ENCODE measurements at places on chromosomes 13 and 19.
A peak's percentile ranks its signal among the peaks of the same experiment; 100 is the strongest.

DNA sequence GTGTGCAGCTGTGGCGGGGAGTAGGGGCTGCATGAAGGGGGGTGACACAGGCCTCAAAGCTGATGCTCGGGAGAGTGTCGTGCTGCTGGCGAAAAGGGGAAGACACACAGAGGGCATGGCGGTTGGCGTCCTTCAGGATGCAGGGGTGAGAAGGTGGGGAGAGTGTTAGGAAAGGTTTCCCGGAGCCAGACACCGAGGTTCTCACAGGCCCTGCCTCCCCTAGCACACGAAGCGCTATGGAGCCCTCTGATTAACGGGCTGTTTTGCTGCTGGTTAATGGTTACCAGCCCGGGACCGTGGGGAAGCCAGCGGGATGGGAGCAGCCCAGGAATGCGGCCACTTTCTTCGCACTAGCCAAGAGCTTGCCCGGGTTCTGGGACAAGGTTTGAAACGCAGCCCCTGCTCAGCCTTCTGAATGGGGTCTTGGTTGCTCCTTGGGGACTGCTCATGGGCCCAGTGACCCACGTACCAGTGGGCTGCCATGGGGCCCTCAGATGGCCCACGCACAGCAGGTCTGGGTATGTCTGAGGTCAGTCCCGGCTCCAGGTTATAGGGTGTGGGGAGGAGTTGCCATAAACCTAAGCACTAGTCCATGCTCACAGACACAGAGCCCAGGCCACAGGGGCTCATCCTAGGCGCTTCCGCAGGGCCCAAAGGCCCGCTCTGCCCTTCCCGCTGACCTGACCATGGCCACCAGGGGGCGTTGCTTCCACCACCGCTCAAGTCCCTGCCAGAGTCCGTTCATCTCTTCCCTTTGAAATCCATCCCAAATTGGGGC, 31.3 kb upstream of the ISYNA1 start:
- DNase-seq, result peak; percentile 45

GRCh38 chr19:47497821-47498520, 14.0 kb upstream of the KPTN start:
- DNase-seq, result no peak

DNA sequence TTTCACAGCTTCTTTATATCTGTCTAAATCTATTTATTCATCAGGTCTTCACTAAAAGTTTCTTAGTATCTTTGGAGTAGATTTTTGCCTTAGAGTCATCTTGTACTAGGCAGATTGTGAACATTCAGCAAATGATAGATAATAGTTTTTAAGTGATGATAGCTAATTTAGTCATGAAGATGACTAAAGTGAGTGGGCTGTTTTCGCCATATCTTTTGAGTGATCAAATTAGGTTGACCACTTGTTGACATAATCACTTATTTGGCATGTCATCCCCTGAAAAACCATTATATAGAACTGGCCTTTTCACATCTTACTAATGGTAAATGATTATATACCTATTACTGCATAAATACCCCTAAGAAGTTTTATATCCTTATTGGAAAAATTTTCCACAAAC, 999.2 kb downstream of the PCDH17 start:
- no peak for DNase-seq

DNA sequence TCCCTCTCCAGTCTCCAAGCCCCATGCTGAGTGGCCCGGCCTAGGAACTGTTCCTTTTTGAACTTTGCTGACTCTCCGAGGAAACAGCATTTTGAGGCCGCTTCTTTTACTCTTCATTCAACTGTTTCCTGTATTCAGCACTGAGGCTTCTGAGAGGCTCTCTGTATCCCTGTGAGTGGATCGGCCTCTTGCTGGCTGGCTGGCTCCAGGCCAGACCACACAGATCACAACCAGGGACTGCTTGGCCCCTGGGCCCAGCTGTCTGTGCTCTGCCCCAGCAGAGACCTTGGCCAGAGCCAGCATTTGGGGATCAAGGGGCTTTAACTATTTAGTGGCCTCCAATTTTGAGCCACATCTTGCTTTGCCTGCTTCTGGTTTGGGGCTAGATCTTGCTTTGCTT, 75.6 kb upstream of the KL start:
- DNase-seq, result no peak

- no peak for DNase-seq
These were observed 2.4 kb downstream of the TICAM1 start for GRCh38 chr19:4829001-4829712.

- no peak for DNase-seq
These were observed 112.4 kb upstream of the WASF3 start for GRCh38 chr13:26445092-26445491.

DNA sequence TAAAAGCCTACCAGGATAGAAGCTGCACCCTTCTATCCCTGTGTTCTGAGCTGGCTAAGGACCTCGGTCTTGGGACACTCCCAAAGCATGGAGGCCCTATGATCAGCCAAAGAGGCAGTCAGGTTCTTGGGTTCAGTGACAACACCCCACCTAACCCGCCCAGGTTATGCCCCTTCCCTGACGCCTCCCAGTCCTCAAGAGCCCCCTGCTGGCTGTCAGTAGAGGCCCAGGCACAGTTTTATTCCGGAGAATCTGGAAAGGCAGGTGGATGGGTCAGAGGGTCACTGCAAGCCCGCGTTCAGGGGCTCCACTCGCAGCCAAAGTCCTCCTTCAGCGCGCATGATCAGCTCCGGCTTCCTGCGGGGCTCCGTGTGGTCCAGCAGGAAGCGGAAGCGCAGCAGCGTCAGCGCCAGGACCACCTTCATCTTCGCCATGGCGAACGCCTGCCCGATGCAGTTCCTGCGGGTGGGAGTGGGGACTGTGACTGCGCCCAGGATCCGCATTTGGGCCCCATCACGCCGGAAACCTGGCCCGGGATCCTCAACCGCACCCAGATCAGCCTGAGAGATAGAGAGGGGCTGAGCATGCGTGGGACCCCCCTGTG, 22.3 kb downstream of the OR10H3 start:
- DNase-seq, result no peak

GRCh38 chr19:10921910-10922637, 6.4 kb downstream of the YIPF2 start:
- DNase-seq, result no peak

DNA sequence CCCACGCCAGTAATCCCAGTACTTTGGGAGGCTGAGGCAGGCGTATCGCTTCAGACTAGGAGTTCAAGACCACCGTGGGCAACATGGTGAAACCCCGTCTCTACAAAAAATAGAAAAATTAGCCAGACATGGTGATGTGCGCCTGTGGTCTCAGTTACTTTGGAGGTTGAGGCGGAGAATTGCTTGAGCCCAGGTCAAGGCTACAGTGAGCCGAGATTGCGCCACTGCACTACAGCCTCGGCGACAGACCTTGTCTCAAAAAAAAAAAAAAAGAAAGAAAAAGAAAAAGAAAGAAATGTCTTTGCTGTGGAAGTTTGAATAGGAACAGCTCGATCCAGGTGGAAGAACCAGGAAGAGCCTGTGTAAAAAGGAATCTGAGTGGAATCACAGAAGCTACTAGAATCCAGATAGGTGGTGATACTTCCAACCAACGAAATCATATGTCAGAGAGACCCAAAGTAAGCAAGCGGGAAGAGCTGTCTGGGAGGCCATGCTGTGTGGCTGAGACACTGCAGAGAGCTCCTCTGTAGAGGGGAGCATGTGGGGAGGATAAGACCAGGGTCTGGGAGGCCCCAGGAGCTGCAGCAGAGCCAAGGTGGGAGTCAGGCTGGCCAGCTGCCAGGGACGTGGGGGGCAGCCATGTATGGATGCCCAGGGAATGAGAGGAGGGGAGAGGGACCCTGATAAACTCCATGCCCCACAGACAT, 21.1 kb downstream of the LATS2 start:
- DNase-seq, result no peak

DNA sequence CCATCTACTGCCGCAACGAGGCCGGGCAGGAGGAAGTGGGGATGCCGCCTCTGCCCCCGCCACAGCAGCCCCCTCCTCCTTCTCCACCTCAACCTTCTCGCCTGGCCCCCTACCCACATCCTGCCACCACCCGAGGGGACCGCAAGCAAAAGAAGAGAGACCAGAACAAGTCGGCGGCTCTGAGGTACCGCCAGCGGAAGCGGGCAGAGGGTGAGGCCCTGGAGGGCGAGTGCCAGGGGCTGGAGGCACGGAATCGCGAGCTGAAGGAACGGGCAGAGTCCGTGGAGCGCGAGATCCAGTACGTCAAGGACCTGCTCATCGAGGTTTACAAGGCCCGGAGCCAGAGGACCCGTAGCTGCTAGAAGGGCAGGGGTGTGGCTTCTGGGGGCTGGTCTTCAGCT, 3.4 kb upstream of the NUP62 start:
- no peak for DNase-seq

- DNase-seq, result no peak
These were observed 12.6 kb upstream of the METTL21C start for GRCh38 chr13:102707467-102707866.

DNA sequence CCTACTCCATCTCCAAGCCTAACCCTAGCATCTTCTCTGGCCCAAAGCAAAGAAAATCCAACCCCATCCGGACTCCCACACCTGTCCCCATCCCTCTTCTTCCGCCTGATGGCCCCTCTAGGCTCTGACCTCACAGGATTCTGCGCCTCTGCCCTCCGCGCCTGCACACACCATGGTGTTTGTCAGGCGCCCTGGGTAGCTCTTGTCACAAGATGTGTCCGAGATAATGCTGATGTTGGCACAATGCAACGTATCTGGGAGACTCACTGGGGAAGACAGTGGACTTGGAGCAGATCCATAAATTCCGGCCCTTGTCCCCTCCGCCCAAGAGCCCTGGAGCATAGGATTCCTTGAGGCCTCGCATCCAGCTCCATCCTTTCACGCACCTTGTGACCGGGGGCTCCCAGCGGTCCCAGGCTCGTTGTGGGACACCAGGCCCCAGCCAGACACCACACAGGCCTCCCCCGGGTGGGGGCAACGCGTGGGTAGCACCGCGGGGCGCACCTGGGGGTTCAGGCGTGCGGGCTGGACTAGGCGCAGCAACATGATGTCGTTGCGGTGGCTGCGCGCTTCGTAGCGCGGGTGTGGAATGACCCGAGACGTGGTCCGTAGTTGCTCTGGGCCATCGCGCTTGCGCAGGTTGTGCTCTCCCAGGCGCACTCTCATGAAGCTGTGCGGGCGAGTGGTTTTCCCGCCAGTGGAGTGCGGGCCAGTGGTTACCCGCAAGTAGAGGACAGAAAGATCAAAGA, 3.1 kb upstream of the KLK1 start:
- DNase-seq, result no peak

DNA sequence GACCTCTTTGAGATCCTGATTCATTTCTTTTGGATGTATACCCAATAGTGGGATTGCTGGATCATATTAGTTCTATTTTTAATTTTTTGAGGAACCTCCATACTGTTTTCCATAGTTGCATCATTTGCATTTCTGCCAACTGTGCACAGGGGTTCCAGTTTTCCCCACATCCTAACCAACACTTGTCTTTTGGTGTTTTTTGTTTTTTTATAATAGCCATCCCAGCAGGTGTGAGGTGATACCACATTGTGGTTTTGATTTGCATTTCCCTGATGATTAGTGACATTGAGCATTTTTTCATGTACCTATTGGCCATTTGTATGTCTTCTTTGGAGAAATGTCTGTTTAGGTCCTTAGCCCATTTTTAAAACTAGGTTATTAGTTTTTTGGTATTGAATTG, 18.8 kb upstream of the GPR183 start:
- DNase-seq, result no peak

DNA sequence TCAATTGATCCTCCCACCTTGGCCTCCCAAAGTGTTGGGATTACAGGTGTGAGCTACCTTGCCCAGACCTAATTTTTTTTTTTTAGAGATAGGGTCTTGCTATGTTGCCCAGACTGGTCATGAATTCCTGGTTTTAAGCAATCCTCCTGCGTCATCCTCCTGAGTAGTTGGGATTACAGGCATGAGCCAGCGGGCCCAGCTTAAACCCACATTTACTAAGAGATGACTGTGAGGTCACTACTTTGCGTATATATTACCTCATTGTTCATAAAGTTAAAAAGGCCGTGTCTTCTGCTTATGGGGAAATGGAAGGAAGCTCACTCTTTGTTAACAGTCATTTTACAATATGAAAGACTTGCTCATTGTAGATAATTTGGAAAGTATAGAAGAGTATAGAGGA, 39.6 kb upstream of the C1QTNF9 start:
- no peak for DNase-seq

GRCh38 chr13:70394031-70394548, 285.8 kb upstream of the KLHL1 start:
- DNase-seq, result no peak

DNA sequence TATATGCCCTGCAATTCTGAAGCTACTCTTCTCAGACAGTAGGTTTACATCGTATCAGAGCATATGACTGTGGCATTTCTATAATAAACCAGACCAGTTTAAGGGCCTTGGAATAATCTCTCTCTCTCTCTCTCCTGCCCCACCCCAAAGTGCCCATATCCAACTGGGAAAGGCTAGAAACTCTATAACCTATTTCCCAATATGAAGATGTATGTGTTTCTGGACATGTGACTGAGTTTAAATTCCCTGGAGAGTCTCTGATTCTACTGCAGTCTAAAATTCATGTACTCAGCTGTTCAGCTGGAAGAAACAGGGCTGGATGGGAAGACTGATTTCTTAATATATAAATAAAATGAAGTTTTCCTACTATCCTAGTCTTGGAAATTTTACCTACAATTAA, 91.9 kb upstream of the MBNL2 start:
- no peak for DNase-seq

DNA sequence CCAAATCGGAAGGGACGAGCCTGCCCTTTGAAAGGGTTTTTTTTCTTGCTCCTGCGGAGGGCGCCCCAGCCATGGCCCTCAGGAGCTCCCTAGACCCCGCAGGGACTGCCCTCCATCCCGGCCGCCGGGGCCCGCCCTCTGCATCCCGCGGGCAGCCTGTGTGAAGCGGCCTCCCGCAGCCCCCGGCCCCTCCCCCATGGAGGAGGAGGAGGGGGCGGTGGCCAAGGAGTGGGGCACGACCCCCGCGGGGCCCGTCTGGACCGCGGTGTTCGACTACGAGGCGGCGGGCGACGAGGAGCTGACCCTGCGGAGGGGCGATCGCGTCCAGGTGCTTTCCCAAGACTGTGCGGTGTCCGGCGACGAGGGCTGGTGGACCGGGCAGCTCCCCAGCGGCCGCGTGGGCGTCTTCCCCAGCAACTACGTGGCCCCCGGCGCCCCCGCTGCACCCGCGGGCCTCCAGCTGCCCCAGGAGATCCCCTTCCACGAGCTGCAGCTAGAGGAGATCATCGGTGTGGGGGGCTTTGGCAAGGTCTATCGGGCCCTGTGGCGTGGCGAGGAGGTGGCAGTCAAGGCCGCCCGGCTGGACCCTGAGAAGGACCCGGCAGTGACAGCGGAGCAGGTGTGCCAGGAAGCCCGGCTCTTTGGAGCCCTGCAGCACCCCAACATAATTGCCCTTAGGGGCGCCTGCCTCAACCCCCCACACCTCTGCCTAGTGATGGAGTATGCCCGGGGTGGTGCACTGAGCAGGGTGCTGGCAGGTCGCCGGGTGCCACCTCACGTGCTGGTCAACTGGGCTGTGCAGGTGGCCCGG, 815 bp downstream of the MAP3K10 start:
- DNase-seq, result no peak

GRCh38 chr19:9610484-9611113, 10.4 kb downstream of the ZNF561 start:
- DNase-seq, result no peak

GRCh38 chr19:55704494-55705245, 29.6 kb downstream of the EPN1 start:
- DNase-seq, result no peak

GRCh38 chr19:17555929-17556813, 722 bp downstream of the COLGALT1 start:
- peak; percentile 52 for DNase-seq

GRCh38 chr13:42392716-42393572, 121.0 kb downstream of the AKAP11 start:
- no peak for DNase-seq

Data from posterior cingulate gyrus (tissue), 11 donors.